ENCODE measurements at places on chromosomes 12 and 14. TPM values are rescaled to one million over a fixed set of nuclear protein-coding genes. Genes with fewer than 3 reads are reported as not detected.

The GPR162 gene
- 0.68 TPM for total RNA-seq

The AEBP2 gene
- 61.8 TPM for total RNA-seq

The AMDHD1 gene
- total RNA-seq = 1.6 TPM

The LBHD2 gene
- total RNA-seq = not detected

The ATN1 gene
- total RNA-seq = 29.3 TPM

The CHFR gene
- total RNA-seq = 161 TPM

The HOXC6 gene
- not detected for total RNA-seq

The GPR135 gene
- total RNA-seq = 1.3 TPM

DNA sequence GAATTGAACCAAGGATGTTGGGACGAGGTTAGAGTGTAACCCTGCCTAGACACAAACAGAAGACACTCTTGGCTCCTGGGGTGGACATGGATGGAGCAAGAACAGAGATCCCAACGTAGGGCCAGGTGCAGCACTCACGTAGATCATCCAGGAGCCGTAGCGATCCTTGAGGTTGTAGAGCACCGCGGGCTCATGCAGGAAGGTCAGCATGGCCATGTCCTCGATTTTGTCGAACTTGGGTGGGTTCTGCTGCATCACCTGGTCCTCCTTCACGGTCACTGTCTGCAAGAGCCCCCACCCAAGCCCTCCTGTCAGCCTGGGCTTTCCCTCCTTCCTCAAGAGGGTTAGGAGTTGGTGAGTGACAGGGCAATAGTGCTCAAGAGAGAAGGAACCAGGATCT lies 2.5 kb downstream of the MYH7 start:
- DNase-seq = no peak
- H3K4me3 ChIP-seq = no peak overlapping the region
- no peaks in the 10 kb centered on the region for H3K36me3 ChIP-seq
- no peak overlapping the region for H3K27ac ChIP-seq

DNA sequence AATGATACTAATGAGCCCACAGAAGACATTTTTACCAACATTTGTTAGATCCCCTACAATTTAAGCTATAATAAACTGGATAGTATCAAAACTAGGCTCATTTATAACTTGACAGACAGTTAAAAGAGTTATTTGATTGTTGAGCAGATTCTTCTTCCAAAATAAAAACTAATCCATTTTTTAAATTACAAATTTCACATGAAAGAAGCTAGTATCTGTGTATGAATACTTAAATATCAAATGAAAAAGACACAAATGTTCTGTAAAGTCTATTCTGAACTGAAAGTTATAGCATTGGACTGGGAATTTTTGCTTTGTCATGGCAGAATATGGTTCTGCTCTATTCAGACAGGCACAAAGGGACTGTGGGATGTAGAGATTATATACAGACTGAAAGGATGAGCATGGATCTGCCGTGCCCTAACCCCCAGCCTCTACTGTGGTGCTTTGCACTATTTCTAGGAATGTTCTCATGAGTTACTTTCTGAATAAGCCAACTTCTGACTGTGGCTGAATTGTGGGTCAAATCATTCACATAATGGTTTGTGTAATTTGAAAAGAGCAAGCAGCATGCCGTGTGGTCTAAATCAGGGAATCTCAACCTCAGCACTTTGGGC lies 352.7 kb downstream of the KCNH5 start:
- H3K4me1 ChIP-seq = no peaks in the 10 kb centered on the region
- DNase-seq = no peak
- H3K4me3 ChIP-seq = no peak overlapping the region
- no peak overlapping the region for H3K27ac ChIP-seq
- no peaks in the 10 kb centered on the region for H3K36me3 ChIP-seq

DNA sequence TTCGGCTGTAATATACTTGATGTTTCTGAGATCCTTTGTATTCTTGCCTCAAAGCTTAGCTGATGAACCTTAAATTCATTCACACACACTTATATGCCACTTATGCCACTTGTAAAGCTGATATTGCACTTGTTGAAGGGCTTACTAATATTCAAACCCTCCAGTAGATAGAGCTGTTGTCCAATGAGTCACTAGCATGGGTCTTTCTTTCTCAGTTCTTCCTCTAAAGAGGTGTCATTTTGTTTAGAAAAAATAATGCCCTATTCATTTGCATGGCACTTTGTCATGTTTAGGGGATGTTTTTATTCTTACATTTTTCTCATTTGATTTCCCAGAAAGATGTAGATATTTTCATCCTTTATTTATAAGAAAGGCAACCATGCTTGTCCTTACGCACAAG lies 56.4 kb downstream of the MON2 start:
- no peak overlapping the region for H3K27ac ChIP-seq
- no peak for DNase-seq
- no peaks in the 10 kb centered on the region for H3K27me3 ChIP-seq
- no peak overlapping the region for H3K4me3 ChIP-seq
- peaks cover 10% of the 10 kb centered on the region for H3K36me3 ChIP-seq

GRCh38 chr14:74255281-74255680 lies 16.0 kb downstream of the VSX2 start:
- no peak overlapping the region for H3K27ac ChIP-seq
- peaks cover 24% of the 10 kb centered on the region for H3K4me1 ChIP-seq
- no peak overlapping the region for H3K4me3 ChIP-seq
- H3K36me3 ChIP-seq = no peaks in the 10 kb centered on the region
- no peak for DNase-seq

GRCh38 chr14:33709283-33709682 lies 241.6 kb downstream of the EGLN3 start:
- DNase-seq = no peak
- no peaks in the 10 kb centered on the region for H3K36me3 ChIP-seq
- H3K4me1 ChIP-seq = no peaks in the 10 kb centered on the region
- H3K27ac ChIP-seq = no peak overlapping the region
- no peak overlapping the region for H3K4me3 ChIP-seq
- H3K27me3 ChIP-seq = no peaks in the 10 kb centered on the region

DNA sequence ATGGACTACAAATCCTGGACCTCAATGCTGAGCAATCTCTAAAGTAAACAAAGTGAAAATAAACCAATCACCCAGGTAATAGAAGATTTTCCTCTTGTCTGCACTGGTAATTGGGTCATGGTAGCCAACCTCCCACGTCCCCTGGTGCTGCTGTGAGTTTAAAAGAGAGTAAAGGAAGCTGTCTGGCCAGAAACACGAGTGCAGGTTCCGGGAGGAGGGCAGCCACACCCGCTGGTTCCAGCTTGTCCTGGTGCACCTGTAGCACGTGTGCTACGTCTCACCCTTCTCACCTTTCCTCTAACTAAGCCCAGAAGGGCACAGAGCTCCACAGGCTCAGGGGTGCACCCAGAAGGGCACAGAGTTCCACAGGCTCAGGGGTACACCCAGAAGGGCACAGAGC lies 5.4 kb downstream of the CRACR2A start:
- H3K27me3 ChIP-seq = no peaks in the 10 kb centered on the region
- H3K4me3 ChIP-seq = no peak overlapping the region
- peaks cover 67% of the 10 kb centered on the region for H3K4me1 ChIP-seq
- H3K36me3 ChIP-seq = peaks cover 2% of the 10 kb centered on the region

DNA sequence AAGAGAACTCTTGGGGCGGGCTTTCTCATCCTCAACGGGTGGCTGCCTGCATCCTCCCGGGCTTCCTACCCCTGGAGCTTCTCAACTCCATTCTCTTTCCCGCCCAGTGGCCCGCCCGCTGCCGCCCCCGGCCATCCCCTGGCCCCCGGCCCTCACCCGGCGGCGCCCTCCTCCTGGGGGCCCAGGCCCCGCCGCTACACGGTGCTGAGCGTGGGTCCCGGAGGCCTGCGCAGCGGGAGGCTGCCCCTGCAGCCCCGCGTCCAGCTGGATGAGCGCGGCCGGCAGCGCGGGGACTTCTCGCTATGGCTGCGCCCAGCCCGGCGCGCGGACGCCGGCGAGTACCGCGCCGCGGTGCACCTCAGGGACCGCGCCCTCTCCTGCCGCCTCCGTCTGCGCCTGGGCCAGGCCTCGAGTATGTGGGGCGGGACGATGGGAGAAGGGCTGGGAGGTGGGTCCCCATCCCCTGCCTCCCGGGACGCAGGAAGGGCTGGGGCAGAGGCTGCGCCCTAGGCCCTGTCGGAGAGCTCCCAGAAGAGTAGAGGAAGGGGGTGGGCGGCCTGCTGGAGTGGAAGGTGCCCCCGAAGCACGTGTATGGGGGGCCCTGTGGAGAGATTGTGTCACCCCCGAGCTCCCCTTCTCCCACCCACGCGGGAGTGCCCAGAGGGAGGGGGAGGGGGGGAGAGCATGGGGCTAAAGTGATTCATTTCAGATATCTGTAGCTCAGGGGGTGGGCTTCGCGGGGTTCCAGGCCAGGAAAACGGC lies 1.5 kb downstream of the LAG3 start:
- no peak for DNase-seq
- H3K27ac ChIP-seq = peak overlapping the region; percentile 71
- H3K27me3 ChIP-seq = peaks cover 21% of the 10 kb centered on the region
- H3K36me3 ChIP-seq = no peaks in the 10 kb centered on the region
- H3K4me3 ChIP-seq = peak overlapping the region; percentile 31

Measured in natural killer cell (primary cell).